Activated CD4-positive, alpha-beta T cell treated with anti-CD3 and anti-CD28 coated beads for 36 hours (primary cell): ENCODE measurements at places on chromosomes 5 and 9. TPM values are rescaled to one million over a fixed set of nuclear protein-coding genes. Genes with fewer than 3 reads are reported as not detected.

Gene SKIC3
- total RNA-seq: 74.6 TPM

Gene IFNK
- total RNA-seq: not detected

Gene SNCAIP
- not detected for total RNA-seq

Gene SLC22A4
- total RNA-seq: 0.66 TPM

Gene ADAMTS19
- not detected for total RNA-seq

Gene CNTNAP3B
- not detected for total RNA-seq

Gene PCA3
- total RNA-seq: not detected

Gene SHC3
- total RNA-seq: not detected

Gene PARP8
- 31.7 TPM for total RNA-seq

Gene IL9
- total RNA-seq: 47.9 TPM

Gene ENHO
- not detected for total RNA-seq

Gene MSX2
- not detected for total RNA-seq

Gene PRR16
- total RNA-seq: not detected

Gene AGGF1
- total RNA-seq: 33.2 TPM

Gene OBP2B
- not detected for total RNA-seq

Gene THBS4
- 2.3 TPM for total RNA-seq

Gene NUTM2G
- not detected for total RNA-seq

Gene PCDHGB3
- total RNA-seq: not detected

Gene FAM221B
- total RNA-seq: not detected

Gene ACSL6
- 3.1 TPM for total RNA-seq

Gene SVEP1
- not detected for total RNA-seq

Gene PIGO
- total RNA-seq: 21.0 TPM

Gene SAPCD2
- 6.4 TPM for total RNA-seq

Gene RANBP17
- total RNA-seq: not detected

Gene COL15A1
- total RNA-seq: not detected

Gene CCDC183
- 0.47 TPM for total RNA-seq

Gene TMC1
- not detected for total RNA-seq

Gene TMEM215
- total RNA-seq: not detected

Gene PCSK1
- not detected for total RNA-seq

Gene PCDHGA6
- total RNA-seq: 0.05 TPM

Gene HTR4
- total RNA-seq: not detected

Gene CDKN2B-AS1
- total RNA-seq: 0.21 TPM
